Choroid plexus epithelial cell (primary cell): ENCODE measurements at places on chromosomes 6 and 20.

- DNase-seq = no peak
Observed at GRCh38 chr6:38236631-38237030, 403.1 kb downstream of the BTBD9 start.

DNA sequence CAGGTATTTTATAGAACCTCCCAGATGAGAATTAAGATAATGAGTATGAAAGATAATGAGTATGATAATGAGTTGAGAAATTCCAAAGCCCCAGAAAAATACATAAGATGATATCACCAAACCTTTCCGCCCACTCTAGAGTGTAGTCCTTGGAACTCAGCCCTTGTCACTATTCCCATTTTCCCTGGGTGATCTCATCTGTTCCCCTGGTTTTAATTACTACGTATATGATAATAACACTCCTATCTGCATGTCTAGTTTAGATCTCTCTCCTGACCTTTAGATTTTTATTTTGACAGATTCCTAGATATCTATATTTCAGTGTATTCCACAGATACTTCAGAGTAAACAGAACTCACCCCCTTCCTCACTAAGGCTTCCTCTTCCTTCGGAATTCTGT, 51.0 kb upstream of the ASIP start:
- DNase-seq = no peak

DNA sequence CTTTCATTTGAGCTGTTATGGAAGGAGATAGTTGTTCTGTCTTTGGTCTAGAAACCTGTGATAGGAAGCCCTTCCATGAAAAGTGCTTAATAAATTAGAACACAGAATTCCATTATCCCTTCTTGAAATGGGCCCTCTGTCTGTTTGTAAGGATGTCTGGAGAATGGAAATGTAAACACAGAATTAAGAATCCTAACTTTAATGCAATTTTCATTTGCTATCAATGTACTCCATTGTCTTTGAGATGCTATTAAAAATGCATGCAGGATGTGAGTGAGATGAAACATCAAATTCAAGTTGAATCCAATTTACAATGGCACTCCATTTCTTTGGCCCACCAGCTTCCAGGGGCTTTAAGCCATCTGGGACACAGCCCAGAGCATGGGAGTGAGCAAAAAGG, 13.9 kb upstream of the AARS2 start:
- no peak for DNase-seq

DNA sequence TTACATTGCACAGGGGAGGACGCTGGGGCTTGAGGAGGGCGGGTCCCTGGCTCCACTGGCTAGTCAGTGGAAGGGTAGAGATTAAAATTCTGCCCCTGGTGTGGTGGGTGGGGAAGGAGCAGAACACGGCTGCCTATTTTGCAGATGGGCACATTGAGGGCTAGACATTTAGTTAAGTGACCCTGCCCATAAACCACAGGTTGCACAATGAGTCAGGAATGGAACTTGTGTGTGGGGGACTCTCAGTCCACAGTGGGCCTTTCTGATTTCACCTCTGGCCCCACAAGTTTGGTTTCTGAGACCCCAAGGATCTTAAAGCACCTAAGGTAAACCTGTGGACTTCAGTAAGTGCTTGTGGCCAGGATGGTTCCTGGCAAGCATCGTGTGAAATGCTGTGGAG, 22.0 kb upstream of the CCDC167 start:
- DNase-seq = no peak

- DNase-seq = no peak
Observed at GRCh38 chr6:78597966-78598365, 269.4 kb upstream of the IRAK1BP1 start.

DNA sequence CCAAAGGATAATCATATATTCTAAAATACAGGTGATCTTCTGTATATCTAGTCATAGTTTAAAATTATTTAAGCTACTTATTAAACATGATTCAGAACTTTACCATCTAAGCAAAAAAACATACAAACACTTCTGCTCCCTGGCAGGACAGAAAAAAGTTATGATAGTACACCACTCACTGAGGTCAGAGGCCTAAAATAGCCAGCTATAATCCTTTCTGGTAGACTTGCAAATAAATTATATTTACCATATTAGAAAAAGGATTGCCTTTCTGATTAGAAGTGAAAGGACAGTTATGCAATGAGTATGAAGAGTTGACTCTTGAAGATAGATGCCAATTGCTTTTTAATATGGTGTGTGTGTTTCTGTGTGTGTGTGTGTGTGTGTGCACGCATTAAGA, 207.4 kb downstream of the BMP2 start:
- DNase-seq = no peak

DNA sequence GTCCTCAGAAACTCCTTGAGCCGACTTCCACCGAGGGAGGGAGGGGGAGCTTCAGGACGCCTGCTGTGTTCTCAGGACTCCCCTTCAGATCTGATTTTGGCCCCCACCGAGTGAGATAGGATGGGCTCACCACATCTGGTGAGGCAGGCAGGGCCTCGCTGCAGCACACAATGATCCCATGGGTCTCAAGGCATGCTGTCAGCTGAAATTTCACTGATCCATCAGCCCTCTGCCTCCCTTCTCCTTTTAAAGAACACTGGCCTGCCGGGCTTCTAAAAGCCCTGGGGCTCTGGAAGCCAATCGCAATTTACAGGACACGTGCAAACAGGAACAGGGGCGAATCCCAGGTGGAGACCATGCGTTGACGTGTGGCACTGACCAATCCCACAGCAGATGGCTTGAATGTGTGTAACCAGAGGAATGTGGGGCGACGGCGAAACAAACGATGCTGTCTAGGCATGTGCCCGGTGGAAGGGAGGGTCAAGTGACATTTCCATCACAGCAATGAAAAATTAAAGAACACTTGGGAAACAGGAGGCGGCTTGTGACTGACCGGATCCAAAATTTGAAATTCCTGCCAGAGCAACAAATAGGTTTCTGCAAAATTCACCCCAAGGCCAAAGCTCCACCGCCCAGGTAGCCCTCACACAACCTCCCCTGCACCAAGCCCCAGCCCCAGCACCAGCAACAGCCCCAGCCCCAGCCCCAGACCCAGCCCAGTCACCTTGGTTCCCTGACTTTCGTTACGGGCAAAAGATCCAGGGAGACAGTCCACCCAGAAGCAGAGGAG, 167.1 kb upstream of the ZNF337 start:
- peak; percentile 13 for DNase-seq

GRCh38 chr20:5267092-5267491, 49.7 kb downstream of the PROKR2 start:
- DNase-seq = no peak

DNA sequence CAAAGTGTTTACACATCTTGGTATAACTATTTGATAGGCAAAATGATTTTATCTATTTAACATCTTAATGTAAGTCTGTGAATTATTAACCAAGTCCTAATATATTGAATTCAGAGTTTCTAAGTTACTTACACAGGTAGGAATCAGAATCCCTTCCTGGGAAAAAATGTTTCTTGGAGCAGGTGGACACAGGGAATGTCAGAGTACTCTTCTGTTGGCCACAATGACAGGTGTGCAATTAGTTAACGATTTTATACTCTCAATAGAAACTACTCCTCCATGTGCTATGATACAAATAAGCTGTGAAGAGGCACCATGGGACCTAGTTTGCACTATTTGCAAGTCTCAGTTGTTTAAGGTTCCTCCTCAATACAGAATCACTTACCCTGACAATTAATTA, 821 bp upstream of the TAAR5 start:
- DNase-seq = no peak

- no peak for DNase-seq
Observed at GRCh38 chr20:1336699-1337367, 7.9 kb upstream of the SDCBP2 start.

DNA sequence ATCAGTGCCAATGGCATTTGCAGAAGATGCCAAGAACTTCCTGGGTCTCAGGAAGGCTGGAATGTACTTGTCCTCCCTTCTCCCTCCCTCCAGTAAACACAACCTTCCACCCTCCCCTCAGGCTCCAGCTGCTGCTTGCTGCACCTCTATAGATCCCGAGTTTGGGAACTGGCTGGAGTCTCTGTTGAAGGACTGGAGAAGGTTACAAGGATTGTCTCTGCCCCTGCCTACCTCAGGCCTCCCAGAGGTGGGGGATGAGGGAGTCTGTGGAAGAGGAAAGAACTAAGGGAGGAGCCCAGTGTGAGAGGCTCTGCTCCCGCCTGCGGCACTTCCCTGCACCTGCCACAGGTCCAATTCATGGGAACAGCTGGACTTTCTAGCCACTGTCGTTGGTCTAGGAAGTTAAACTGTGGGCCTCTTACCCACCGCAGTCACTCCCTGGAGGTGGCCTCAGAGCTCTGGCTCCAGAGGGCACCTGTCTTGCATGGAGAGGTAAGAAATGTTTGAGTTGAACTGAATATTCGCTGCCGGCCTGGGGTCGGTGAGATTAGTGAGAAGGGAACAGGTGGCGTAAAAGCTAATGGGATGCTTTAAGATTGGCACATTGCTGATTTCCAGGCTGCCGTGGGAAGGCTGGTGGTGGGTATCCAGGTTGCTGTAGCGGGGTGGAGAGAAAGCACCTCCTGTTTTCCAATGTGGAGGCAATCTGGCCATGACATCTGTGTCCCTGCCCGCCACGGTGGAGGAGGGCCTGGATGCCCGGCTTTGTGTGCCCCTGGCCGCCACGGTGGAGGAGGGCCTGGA, 54.3 kb downstream of the PPP1R14C start:
- DNase-seq = no peak

GRCh38 chr6:29975561-29975907, 33.2 kb downstream of the HLA-A start:
- no peak for DNase-seq

DNA sequence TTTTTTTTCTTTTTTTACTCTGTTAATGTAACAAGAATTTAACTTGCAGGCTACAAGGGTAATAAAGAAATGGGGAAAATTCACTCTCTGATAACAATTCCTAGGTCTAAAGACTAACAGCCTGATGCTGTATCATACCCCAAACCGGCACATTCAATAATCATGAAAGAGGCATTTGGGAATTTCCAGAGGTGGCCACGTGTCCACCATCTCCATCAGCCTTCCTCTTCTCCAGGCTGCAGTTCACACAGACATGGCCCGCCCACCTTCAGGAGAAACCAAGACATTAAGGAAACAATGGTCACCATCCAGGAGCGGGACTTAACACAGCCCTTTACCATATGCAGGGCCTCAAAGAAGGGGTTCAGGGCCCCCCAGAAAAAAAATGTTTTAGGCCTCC, 44.8 kb downstream of the PDE10A start:
- DNase-seq = peak; percentile 25

DNA sequence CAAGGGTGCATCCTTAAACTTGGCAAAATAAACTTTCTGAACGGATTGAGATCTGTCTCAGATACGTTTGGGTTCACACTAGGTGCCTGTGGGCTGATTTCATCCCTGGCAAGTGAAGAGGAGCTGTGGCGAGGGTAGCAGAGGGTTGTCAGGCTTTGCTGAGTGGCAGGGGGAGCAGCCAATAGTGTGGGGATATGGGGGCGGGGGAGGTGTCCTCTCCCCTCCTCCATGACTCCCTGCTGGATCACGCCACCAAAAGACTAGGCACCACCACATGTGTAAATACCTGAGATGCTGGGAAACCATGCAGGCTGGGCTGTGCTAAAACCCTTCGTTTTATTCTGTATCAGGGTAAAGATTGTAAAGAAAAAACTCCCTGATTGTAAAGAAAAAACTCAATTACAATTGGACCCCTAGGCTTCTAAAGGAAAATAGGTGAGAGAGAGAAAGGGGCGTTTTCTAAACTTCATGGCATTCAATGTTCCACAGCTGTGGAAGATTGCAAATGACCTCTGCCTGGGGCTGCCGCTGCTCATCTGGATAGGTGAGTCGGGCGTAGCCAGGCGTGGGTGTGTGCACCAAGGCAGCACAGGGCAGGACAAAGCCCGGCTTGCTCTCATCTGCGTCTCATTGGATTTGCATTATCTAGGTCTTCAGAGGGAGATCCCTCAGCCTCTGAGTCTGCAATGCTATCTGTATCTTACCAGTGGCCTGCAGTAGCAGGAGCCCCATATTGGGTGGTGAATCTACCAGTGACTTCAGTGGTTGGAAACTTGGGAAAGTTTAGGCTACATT, 26.9 kb upstream of the ADTRP start:
- no peak for DNase-seq

DNA sequence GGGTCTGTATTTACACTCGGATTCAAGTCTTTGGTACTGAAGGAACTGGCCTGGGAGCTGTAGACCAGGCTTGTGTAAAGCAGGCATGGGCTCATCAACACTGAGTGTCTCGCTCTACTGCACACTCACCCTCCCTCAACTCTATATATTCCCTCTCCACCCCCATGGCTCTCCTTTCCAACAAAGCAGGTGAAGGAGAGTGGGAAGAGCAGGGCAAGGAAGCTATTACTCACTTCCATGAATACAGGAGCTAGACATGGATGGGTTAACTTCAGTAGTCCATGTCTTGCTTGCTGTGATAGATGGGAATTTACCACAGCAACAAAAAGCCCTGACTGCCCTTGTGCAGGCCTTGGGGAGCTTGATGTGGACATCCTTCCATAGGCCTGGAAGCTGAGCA, 20.7 kb upstream of the SLC2A12 start:
- no peak for DNase-seq

DNA sequence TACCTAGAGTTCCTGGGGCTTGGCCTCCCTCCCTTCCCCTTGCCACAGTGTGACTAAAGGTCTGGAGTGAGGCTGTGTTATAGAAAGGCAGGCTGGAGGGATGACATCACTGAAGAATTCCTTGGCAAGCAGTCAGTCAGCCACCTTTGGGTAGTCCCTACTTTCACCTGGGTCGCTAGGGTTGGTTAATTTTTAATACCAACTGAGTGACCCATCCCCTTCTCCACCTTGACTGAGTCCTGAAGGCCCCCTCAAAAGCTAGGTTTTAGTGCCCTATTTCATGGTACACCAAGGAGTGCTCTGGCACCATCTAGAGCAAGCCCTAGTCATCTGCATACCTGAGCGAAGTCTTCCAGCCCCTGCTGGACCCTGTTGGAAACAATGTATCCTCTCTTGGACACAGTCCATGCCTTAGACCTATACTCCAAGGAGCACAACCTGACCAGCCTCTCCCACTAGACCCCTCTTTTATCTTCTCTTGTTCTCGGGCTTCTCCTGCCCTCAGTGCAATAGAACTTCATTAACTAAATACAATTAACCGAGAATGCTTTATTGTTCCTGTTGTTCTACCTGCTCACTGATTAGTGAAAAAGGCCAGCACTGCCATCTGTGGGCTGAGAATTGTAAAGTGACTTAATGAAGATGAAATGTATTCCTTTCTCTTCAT, 44.6 kb downstream of the RIN2 start:
- no peak for DNase-seq

- no peak for DNase-seq
Observed at GRCh38 chr20:25018425-25018824, 25.9 kb upstream of the APMAP start.

GRCh38 chr6:71103130-71103529, 146.3 kb upstream of the B3GAT2 start:
- DNase-seq = no peak

- no peak for DNase-seq
Observed at GRCh38 chr6:51934098-51934497, 153.3 kb downstream of the PKHD1 start.

GRCh38 chr6:159042003-159042825, 2.6 kb downstream of the TAGAP start:
- peak; percentile 75 for DNase-seq

DNA sequence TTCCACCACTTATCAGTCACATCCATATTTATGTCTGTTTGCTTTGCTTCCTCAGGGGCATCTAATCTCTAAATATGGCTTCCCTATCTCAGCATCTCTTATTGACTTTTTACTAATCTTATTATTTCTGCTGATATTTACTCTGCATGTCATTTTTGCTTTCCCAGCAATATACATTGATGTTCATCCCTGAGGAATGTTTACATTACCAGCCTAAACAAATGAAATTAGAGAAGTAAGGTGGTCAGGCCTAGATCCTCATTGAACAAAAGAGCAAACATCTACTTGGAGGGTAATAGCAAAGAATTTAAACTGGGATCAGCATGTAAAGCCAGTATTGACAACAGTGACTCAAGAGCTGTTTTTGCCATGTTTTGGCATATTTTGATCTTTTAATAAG, 546.4 kb downstream of the MMUT start:
- DNase-seq = no peak
